ENCODE measurements at places on chromosomes 1 and 21.
A peak's percentile ranks its signal among the peaks of the same experiment; 100 is the strongest.

DNA sequence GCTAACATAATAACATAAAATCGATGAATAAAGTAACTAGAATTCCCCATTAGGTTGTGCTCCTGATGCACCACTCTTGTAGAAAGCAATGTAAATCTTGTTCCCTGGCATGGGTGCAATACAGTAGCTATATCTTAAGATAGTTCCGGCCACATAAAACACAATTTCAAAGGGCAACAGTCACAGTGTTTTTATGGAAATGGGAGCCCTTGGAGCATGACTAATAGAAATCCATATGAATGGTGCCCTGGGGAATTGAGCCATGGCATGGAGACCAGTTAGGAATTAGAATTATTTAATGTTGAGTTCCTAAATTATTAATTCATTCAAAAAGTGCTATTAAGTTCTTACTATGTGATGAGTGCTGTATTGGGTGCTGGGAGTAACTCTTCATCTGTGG is 118.7 kb downstream of the KCNK2 start:
- no peak for DNase-seq

DNA sequence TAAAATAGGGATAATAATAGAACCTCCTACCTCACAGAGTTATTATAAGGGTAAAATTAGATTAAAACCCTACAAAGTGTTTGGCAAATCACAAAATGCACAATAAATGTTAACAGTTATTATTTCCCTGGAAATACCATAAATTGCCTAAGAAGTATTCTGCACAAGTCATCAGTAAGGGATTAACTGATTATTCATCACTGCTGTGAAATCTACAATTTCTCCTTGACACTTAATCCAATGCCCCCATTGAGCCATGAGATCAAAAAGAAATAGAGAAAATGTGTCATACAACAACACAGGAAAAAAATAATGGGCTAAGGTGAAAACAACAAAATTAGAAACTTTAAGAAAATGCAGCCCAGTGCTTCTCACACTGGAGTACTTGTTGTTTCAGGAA is 6.7 kb upstream of the SEC16B start:
- DNase-seq, result no peak

DNA sequence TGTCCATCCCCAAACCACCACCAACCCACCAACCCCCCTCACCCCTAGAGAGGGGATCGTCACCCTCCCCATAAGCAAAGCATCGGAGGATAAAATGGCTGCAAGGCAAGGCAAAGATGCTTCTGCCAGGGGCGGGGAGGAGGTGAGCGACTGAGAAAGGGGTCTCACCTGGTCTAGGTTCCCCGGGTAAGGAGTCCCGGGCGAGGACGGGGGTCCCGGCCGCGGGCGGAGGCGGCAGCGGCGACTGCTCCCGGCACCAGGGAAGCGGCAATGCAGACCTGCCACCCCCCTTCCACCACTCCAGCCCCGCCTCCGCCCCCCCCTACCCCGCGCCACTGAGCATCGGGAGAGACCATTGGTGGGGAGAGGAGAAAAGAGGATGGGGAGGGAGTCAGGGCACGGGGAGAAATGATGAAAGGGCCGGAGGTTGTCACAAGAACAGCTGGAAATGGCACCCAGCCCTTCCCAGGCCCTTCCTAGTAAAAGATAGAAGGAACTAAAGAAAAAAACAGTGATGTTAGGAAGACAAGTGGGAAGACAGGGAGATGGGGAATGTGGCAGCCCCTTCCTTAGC is at the start of gene SV2A:
SV2A (minus strand) TSS at position 274 of the 574 bp plus-strand sequence. CDS start 4,004 bp downstream, outside the sequence.
- peak; percentile 18 for DNase-seq

DNA sequence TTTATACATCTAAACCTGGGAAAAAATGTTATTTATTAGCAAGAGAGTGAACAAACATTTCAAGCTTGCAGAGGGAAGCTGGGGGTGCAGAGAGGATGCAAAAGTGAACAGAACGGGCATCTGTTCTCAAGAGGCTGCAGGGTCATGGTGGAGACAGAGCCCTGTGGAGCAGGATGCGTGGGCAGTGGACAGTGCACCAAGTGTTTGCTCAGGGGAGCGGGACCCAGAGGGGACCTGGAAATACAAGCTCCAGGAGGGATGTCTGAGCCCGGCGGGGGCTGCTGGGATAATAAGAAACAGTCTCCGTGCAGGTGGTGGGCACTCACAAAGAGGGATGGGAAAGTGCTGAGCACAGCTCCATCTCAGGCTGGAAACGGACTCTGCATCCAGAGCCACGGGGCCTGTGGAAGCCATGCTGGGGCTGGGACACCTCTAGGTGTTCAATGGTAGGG is 105.3 kb upstream of the SLC45A1 start:
- DNase-seq, result no peak

- DNase-seq, result peak; percentile 21
These were observed 33.9 kb downstream of the EIF2D start for GRCh38 chr1:206578068-206578977.

- DNase-seq, result no peak
These were observed 3.5 kb downstream of the NTMT2 start for GRCh38 chr1:170149241-170149640.

DNA sequence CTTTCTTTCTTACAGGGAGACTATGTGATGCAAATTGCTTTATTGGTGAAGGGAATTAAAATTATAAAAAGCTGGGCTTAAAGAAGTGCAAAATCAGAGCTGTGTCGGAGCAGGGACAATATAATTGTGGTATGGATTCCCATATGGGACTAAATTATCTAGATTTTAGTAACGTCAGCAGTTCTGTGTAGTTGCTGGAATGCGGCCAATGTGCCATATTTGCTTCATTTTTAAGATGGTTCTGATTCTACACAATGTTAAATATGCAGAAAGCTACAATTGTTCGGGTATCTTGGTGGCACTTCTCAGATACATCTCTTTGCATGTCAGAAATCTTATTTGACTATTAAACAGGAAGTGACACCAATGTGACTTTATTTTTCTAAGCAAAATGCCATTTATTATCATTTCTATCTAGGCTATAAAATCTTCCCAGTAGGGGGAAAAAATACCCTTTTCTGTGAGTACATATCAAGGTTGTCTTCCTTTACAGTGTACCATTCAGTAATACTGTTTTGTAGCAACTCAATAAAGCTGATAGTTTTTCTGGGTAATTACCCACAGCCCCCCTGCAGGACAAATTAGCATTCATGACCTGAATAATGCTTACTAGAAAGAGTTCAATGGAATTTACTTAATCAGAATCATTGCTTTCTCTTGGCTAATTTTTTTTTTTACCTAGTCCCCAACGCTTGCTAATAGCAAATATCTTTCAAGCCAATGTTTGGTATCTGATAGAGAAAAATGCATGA is 288.3 kb upstream of the ADGRL2 start:
- DNase-seq, result no peak

DNA sequence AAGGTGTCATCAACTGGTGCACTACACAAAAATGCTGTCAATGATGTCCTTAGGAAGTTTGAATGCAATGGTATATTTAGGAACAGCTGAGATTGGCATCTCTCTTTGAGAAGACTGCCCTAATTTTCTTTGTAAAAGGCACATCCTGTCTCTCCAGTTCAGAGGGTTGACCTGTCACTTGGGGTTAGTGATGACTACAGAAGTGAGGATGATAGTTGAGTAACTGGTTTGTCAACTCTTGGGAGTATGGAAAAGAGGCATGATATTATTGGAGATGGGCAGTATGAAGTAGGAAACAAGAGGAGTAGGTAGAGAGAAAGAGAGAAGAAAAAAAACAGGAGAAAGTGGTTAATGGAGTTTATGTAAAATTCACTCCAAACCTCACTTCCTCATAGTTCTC is 40.4 kb upstream of the PIGC start:
- DNase-seq, result no peak

DNA sequence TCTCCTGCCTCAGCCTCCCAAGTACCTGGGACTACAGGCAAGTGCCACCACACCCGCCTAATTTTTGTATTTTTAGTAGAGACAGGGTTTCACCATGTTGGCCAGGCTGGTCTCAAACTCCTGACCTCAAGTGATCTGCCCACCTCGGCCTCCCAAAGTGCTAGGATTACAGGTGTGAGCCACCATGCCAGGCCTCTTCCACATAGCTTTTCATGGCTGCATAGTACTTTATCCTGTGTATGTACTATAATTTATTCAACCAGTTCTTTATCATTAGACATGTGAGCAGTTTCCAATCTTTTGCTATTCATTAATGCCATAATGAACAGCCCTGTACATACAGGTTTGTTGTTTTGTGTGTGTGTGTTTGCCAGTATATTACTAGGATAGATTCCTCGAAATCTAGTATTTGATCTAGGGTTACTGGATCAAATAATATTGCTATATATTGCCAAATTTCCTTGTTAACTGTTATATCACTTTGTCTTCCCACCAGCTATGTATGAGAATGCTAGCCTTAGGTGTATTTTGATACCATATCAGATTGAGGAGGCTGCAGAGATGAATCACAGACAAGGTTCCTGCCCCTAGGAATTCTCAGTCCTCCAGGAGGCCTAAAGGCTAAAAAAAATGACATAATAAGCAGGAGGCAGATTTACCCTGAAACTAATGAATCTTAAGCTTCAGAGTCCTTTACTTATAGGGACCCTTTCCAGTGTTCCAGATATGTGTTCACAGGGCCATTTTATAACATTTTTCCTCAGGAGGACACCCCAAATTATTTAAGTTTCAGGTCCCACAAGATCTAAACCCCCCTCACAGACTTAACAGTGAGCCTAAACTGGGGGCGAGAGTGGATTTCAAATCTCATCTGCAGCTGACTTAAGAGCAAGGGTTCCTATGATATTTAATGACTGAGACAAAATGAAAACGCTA is 2.1 kb upstream of the PDIK1L start:
- no peak for DNase-seq

GRCh38 chr1:27589841-27590426 is 14.0 kb downstream of the AHDC1 start:
- no peak for DNase-seq

GRCh38 chr1:59414406-59415133 is 117.7 kb downstream of the FGGY start:
- peak; percentile 77 for DNase-seq

- peak; percentile 90 for DNase-seq
These were observed 239.6 kb upstream of the FGGY start for GRCh38 chr1:59057211-59057694.

DNA sequence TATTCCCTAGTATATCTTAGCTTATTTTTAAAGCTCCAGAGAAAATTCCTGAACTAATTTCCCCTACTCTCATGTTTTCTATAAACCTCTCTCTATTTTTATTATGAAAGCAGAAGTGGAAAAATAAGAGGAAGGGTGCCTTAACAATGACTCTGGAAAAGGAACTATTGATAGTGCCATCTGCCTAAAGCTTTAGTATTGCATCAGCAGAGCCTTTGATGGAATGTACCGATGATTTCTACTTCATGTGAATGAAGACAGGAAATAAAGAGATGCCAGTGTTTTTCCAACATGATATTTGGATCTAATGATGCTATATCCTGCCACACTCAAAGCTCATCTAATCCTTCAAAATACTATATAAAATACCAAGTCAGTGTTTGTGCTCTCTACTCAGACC is 35.1 kb downstream of the TNFSF18 start:
- DNase-seq, result no peak

GRCh38 chr1:15706751-15707150 is 22.6 kb downstream of the PLEKHM2 start:
- no peak for DNase-seq

GRCh38 chr1:68473060-68473459 is 23.3 kb upstream of the RPE65 start:
- DNase-seq, result no peak

DNA sequence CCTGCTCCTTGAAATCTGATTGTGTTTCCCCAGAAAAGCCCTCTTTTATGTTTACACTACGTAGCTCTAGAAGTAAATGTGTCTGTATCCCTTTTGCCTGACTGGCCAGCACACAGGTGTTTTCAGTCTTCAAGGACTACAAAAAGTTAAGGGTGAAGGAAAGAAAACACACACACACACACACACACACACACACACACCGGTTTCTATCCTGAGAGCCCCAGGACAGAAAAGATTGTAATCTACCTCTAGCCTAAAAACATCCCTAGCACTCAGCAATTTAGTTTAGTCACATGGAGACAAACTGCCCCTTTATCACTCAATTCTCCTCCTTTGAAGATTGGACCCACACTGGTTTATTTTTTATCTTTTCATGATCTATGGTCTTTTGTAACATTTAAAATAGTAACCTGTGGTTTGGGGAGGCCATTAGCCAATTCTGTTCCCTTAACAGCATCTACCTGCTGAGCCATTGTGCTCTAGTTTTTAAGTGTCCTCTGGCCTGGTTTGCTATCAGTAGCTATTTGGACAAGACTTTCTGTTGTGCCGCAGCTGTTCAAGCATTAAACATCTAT is 15.8 kb upstream of the TRIM45 start:
- no peak for DNase-seq

- DNase-seq, result no peak
These were observed 54.7 kb downstream of the NEGR1 start for GRCh38 chr1:72227667-72228066.

DNA sequence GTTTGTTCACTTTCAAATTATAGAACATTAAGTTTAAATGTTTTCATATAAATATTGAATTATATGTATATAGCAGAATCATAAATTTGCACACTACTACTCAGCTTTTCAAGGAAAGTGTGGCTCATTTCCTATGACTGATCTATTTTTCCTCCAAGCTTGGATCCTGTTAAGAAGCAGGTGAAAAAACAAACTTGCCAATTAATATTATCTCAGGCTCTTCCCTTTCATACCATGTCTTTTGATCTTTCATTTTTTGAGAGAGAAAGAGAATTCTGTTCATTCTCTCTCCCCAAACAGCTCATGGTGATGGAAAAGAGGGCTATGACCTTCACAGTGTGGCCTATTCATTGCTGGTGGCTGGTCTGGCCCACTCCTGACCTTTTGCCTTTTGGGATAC is 43.7 kb downstream of the SEC16B start:
- DNase-seq, result no peak

DNA sequence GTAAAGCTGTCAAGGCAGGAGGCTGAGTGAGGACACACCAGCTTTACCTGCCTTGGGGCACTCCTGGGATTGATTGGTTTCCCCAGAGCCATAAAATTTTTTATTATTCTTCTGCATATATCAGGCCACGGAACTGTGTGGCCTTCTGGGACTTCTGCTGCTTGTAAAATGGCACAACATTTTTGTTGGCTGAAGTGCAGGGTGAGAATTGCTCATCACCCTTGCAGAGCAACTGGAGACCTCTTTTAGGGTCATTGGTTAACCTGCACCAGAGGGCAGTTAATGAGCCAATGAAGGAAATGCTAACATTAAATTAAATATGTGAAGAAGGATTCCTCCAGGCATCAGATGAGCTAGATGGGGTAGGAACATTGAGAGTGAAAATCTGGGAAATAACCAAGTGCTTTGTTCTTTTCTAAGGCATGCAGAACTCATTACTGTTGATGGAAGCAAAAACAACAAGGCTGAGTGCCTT is 87.7 kb downstream of the LTN1 start:
- DNase-seq, result no peak

DNA sequence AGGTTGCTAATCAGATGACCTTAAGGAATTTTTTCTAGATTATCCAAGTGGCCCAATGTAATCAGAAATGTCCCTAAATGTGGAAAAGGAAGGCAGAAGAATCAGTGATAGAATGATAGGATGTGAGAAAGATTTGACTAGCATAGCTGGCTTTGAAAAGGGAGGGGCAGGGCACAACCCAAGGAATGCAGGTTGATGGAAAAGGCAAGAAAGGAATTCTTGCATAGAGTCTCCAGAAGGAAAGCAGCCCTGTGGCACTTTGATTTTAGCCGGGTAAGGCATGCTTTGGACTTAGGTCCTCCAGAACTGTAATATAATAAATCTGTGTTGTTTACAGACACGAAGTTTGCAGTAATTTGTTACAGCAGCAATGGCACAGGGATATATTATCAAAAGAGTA is 375.7 kb upstream of the B3GALT2 start:
- no peak for DNase-seq

GRCh38 chr1:165495858-165496205 is 48.0 kb upstream of the LRRC52 start:
- DNase-seq, result no peak

- no peak for DNase-seq
These were observed 47.3 kb downstream of the EIF4G3 start for GRCh38 chr1:21129407-21129806.

Data from NCI-H2029 (cell line).